ENCODE measurements at places on chromosomes 3 and 15.
A peak's percentile ranks its signal among the peaks of the same experiment; 100 is the strongest.

DNA sequence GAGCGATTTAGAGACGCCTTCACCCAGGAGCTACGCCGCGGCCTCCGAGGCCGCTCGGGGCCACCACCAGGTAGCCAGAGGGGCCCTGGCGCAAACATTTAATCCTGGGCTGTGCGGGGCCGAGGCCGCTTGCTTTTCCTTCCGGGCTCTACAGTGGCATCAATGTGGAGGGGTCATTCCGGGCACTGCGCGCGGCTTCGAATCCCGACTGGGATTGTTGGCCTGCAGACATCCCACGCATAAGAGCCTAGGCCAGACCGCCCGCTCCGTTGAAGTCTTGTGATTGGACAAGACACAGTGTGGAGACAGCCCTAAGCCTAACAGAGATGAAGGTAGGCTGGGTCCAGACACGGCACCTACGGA lies 568 bp upstream of the NCBP2 start:
- no peak for DNase-seq

- DNase-seq: no peak
These were observed 33.0 kb upstream of the SV2B start for GRCh38 chr15:91067036-91067435.

GRCh38 chr15:47390208-47390765 lies 327.0 kb upstream of the SEMA6D start:
- no peak for DNase-seq

- DNase-seq: no peak
These were observed 116.5 kb downstream of the EEFSEC start for GRCh38 chr3:128269796-128270195.

DNA sequence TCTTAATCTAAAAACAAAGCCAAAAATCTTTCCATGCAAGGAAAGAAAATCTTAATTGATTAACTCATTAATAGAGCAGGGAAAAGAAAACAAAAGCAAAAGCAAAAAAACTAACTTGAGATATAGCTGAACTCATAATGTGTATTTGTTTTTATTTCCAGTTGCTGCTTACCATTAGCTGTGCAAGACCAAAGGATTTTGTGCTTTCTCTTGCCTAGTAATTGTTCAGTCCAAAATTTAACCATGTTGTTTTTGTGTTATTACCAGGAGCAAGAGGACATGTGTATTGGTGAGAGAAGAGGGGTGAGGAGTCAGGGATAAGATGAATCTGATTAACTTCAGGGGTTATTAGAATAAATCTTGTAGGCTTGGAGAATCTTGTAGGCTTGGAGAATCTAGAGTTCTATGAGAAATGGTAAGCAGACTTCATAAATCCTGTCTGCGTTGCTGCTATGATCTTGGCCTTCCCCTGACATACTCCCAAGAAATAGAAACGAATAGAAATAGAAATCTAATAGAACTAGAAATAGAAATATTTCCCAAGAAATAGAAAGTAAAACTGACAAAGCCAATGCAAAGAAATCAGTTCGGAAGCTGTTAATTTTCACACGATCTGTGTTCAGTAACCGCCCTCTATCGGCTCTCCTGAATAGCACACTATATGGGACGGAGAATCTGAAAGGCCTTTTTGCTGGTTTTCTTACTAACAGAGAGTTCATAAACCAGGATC lies 72.6 kb upstream of the TNFSF10 start:
- peak; percentile 28 for DNase-seq

DNA sequence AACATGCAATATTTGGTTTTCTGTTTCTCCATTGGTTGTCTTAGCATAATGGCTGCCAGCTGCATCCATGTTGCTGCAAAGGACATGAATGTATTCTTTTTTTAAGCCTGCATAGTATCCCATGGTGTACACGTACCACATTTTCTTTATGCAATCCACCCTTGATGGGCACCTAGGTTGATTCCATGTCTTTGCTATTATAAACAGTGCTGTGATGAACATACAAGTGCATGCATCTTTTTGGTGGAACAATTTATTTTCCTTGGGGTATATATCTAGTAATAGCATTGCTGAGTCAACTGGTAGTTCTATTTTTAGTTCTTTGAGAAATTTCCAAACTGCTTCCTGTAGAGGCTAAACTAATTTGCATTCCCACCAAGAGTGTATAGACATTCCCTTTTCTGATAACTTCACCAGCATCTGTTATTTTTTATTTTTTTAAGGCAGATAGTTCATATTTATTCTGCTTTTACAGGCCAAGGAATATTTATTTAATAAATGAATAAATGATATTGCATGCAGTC lies 62.4 kb upstream of the NPHP3 start:
- no peak for DNase-seq

GRCh38 chr3:28973609-28974008 lies 307.3 kb upstream of the RBMS3 start:
- no peak for DNase-seq

GRCh38 chr3:135134684-135135075 lies 339.6 kb downstream of the EPHB1 start:
- peak; percentile 43 for DNase-seq

DNA sequence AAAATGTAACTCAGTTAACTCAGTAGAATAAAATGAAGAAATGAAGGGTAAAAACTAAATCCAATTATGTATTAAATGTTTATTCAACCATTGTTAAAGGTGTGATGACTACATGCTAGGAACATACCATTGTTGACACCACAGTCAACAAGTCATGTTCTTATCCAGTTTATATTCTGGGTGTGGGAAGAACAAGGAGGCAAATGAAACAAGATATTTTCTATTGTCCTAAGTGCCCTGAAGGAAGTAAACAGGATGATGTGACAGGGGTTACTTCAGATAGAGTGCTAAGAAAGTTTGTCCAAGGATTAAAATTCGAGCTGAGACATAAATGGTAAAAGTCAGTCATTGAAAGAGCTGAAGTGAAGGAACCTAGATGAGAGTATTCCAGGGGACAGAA lies 13.1 kb downstream of the AP3S2 start:
- DNase-seq: no peak

DNA sequence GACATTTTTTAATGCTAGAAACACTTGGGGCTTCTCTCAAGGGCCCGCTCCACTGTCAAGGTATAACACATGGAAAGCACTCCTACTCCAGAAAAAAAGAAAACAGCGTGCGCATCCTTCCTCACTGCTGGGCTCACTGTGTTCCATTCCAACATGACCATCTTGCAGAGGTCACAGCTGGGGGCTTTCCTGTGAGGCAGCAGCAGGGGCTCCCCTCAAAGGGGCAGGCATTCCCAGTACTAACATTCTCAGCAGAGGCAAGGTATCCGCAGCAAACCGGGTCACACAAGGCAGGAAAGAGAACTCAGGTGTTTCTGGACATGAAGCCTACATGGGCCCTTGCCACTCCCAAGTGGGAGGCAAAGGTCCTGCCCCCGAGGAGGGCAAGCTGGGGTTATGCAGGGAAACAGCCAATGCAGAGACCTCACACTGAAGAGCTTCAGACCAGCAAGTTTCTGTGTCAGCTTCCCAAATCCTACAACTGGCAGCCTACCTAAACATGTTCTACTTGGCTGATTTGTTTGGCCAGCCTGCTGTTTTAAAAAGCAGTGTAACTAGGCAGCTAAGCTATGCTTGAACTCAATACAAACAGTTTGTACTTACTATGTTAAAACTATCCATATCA lies 6.4 kb downstream of the BDH1 start:
- no peak for DNase-seq

DNA sequence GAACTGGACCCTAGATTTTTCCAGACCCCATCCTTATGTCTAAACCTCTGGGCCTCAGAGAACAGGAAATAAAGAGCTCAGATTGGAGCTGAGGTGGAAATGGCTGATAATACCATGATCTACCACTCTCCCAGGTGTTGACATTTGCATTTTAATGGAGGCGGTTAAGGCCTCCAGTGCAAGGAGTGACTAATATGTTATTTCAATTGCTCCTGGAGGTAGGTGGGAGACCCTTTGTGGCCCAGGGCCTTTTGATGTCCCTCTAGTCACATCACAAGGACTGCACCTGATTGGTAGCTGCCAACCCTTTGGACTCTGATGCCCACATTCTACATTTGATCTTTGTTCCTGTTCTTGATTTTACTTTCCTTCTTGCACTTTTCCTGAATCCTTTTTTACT lies 9.0 kb upstream of the ADCY5 start:
- no peak for DNase-seq

GRCh38 chr3:149589332-149589731 lies 68.5 kb downstream of the WWTR1 start:
- DNase-seq: no peak

DNA sequence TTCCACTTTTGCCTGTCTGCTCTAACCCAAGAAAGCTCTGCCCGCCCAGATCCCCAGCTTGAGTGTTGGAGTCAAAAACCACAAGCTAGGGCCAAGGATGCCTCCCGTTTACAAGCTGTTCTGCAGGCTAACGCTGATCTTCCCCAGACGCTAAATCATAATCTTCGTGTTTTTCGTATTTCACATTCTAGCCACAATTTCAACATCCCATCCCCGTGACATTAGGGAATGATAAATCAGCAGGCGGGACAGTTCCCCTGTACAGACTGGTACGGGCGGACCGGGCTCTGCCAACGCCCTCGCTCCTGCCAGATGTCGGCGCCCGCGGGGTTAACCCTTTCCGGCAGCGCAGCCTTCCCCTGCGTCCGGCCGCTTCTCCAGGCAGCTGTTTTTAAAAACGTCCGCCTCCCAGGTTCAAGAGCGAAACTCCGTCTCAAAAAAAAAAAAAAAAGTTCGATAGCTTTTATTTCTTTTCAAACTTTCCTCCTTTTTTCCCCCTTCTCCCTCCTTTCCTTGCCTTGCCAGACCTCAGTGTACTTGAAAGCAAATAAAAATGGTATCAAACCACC lies 81.0 kb upstream of the BNC1 start:
- no peak for DNase-seq

GRCh38 chr15:74782259-74783071 lies 585 bp downstream of the CSK start:
- no peak for DNase-seq

GRCh38 chr15:57395292-57395691 lies 19.0 kb downstream of the CGNL1 start:
- no peak for DNase-seq

- DNase-seq: no peak
These were observed 194.2 kb upstream of the PROK2 start for GRCh38 chr3:71979175-71979574.

DNA sequence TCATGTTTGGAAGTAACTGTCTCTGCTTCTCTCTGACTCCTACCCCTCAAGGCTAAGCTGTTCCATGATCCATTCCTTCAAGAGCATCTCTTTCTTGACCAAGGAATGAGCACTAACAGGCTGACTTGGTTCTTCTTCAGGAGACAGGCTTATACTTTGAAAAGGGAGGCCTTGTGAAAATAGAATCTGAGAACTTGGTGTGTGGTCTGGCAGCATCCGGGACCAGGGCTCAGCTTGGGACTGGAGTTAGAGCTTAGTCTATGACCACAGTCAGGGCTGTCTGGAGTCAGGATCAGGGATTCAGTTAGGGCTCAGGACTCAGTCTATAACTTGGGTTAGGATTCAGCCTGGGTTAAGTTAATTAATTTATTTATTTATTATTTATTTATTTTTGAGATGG lies 44.9 kb upstream of the SLC6A6 start:
- DNase-seq: no peak

- no peak for DNase-seq
These were observed 172.5 kb upstream of the TLE3 start for GRCh38 chr15:70269991-70270751.

DNA sequence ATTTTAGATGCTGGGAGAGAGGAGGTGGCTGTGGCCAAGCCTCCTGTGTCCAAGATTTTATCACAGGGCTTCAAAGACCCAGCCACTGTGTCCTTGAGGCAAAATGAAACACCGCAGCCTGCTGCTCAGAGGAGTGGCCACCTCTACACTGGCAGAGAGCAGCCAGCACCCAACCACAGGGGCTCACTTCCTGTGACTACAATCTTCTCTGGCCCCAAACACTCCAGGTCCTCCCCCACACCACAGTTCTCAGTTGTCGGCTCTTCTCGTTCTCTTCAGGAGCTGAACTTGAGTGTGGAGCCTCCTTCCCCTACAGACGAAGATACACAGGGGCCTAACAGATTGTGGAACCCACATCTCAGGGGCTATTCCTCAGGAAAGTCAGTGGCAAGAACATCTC lies 45.6 kb downstream of the CDAN1 start:
- no peak for DNase-seq

DNA sequence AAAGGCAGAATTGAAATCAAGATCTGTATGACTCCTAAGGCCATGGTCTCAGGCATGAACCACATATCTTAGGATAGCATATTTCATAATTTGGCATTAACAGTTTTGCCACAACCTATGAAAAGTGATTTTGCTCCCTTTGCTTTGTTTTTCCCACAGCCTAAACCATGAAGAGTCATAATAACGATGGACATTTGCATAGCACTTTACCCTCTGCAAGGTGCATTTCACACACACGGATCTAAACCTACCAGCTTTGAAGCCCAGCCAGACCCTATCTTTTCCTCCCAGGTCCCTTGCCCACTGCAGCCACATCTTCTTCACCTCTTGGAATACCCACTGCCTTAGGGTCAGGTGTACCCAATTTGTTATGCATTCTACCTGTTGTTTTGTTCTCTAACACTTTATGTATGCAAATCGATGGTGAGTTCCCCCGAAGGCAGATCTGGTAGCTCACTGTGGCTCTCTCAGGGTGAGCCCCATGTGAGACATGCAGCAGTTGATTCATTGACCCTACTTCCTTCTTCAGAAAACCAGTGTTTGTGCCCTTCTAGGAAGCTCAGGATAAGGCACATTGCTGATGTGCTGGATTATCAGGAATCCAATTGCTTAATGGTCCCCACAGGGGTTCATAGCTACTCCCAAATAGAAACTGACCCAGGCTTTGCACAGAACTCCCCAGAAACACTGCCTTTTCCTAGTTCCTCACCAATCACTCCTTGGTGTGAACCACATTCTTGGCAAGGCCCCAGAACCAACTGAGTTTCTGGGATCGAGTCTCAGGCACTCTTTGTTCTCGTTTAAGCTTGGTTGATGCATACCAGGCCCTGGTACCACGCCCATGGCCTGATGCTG lies 8.7 kb downstream of the ARHGAP31 start:
- no peak for DNase-seq

DNA sequence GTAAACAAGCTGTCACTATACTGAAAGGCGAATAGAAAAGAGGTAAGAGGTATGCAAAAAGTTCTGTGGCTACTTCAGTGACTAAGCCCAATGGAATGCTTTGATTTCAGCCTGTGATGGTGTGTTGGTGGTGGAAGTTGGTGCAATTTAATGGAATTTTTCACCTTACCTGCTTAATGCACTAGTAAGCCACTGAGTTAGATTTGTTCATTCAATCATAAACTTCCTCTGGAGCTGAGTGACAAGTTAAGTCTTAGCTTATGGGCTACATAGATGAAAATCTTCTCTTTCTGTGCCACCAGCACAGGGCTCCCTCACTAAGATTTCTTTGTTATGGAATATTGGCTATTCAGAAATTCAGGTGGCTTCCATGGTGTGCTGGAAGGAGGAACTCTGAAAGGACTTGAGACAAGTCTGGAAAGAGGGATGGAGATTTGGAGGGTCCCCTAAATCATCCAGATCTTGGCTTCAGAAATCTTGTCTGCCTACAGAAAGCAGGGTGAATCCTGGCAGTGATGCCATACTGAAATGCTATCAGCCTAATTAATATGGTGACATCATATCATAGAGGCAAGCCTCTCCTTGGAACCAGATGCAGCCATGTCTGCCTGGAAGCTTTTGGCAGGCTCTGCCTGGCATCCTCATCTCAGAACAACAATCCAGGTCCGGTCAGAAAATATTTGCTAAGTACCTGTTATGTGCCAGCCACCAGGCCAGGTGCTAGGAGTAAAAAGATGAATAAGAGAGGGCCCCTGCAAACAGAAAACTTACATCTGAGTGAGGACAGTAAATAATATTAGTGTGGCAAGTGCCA lies 8.1 kb upstream of the GAP43 start:
- DNase-seq: no peak

- DNase-seq: no peak
These were observed 291.7 kb downstream of the SUCLG2 start for GRCh38 chr3:67362686-67363085.

- no peak for DNase-seq
These were observed 33.8 kb upstream of the GYG1 start for GRCh38 chr3:148957586-148957985.
